ENCODE measurements at places on chromosomes 11 and 22.

DNA sequence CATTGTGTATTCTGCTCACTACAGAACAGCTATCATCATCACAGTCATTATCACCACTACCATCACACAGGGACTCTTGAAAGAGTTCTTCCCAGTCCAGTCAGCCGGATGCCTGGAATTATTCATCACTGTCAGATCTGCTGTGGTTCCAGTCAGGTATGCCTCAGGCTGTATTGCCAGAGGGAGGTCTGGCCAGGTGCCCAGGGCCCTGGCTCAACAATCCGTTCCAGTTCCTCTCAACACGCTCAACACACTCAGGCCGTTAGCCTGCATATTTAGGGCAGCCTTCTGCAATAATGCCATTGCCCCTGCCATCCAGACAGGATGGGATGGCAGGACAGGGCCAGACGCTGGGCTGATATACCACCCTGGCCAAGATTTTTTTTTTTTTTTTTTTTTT, 28.6 kb upstream of the RASL10A start:
- no peak for DNase-seq

- no peak for DNase-seq
These were observed 88.6 kb downstream of the SNX19 start for GRCh38 chr11:130827451-130828377.

DNA sequence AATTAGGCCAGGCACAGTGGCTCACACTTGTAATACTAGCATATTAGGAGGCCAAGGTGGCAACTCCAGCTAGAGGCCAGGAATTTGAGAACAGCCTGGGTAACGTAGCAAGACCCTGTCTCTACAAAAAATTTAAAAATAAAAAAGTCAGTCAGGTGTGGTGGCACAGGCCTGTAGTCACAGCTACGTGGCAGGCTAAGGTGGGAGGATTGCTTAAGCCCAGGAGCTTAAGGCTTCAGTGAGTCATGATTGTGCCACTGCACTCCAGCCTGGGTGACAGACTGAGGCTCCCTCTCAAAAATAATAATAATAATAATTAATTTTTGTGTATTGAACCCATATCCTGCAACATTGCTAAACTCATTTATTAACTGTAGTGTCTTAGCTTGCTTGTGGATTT, 15.3 kb upstream of the TRIM29 start:
- DNase-seq, result no peak

- no peak for DNase-seq
These were observed 990.5 kb downstream of the OPCML start for GRCh38 chr11:132541794-132542193.

- no peak for DNase-seq
These were observed 179.6 kb upstream of the PDGFD start for GRCh38 chr11:104343578-104343977.

DNA sequence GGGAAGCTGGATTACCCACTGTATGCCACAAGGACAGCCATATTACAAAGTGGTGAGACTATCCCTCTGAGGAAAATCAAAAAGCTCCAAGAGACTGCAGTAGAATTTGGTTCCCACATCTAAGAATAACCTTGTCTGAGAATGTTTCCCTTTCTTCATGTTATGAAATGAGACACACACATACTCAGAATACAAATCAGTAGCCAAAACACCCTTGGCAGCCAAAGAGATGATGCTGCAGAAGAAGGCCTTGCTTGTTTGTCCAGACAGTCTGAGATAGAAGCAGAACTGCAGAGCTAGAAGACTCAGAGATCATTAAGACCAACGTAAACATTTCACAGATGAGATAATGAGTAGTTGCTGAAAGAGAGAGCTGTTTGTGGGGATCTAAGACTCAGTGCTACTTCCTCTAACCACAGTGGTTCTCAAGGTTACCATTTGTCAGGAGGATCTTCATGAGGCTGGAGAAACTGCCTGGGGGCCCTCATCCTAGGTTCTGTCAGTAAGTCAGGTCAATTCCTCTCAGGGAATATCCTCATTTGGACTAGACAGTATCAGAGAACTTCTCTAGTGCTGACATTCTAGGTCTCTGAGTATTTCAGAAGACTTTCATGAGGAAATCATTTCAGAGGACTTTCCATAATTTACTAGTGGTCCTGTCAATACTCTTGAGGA, 38.9 kb downstream of the RELT start:
- DNase-seq, result no peak

- no peak for DNase-seq
These were observed 15.7 kb downstream of the MRGPRF start for GRCh38 chr11:68997124-68997994.

DNA sequence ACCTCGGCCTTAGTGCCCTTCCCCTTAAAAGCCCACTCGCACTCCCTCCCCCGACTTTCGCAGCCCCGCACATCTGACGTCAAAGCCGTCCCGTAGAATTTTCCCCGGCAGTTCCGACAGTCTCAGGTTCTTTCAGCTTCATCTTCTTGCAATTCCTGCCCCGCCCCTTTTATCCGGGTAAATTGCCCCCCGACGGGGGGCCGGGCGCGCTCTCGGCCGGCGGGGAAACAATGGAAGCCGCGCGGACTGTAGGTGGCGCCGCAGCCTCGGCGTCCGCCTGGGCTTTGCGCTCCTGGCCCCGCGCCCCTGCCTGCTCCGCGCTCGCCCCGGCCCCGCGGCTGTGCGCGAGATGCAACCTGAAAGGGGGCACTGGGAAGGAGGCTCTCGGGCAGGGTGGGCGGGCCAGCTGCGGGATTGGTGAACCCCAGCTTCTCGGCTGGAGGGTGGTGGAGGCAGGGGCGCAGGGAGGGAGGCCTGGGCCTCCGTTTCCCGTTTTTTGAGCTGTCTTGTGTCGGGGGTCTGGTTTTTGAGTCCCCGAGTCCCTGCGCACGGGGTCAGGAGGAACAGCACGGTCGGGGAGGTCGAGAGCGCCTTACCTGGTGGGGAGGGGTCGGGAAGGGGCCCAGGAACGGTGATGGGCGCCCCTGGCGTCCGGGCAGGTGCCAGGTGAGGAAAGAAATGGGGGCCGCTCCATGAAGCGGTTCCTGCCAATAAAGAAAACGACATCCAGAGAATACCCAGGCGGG, 859 bp upstream of the FGF19 start:
- DNase-seq, result no peak

GRCh38 chr11:75437966-75438659, 5.1 kb upstream of the KLHL35 start:
- DNase-seq, result no peak

DNA sequence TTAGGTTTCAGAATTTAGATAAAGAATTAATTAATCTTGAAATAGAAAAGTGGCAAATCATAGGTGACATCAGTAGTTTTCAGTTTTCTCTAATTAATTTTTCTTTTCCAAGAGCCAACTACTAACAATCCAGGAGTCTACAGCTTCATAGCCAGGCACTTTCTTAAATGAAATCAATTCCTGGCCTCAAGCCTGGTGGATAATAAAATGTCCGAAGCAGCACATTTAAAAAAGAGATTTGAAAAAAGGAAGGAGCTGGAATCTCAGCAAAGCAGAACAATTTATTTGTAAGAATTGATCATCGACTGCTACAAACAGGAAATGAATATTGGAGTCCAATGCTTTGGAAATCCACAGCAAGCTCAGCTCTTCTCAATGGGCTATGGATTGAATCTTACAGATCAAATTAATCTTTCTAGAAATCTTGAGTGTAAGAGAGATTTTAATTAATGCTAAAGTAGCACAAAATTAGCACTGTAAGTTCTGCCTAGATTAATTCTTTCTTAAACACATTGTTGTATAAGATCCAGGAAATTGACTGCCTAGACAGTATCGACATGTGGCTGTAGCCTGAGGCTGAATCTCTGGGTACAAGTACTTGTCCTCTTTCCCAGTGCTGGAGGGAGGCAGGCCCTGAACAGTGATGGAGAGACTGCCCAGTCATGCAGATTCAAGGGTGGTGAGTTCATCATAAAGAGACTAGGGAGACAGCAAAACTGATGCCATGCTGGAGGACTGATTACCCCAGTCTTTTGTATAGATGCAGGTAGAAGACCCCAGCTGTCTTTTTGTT, 167.8 kb upstream of the POU2AF2 start:
- DNase-seq, result no peak

DNA sequence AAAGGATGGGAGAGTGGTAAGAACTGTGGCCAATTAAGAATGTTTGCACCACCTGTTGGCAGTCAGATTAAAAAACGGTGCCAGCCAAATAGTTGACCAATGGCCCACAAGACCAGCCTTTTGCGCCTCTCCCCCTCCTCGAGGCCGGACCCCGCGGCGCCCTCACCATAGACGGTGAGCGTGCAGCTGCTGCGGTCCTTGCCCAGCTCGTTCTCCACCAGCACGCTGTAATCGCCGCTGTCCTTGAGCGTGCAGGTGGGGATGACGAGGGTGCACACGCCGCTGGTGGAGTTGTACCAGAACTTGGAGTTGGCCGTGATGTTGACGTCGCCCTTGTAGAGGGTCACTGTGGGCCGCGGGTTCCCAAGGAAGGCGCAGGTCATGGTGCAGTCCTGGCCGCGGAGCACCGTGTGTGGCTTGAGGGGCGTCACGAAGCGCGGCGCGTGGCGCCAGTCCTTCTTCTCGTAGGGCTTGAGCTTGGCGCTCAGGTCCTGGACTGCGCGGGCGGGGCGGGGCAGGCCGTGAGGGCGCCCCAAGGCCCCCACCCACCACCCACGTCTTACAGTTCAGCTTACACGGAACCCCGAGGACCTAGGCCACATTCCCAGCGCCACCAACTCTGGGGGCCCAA, 7.2 kb downstream of the TMEM86A start:
- DNase-seq, result no peak

DNA sequence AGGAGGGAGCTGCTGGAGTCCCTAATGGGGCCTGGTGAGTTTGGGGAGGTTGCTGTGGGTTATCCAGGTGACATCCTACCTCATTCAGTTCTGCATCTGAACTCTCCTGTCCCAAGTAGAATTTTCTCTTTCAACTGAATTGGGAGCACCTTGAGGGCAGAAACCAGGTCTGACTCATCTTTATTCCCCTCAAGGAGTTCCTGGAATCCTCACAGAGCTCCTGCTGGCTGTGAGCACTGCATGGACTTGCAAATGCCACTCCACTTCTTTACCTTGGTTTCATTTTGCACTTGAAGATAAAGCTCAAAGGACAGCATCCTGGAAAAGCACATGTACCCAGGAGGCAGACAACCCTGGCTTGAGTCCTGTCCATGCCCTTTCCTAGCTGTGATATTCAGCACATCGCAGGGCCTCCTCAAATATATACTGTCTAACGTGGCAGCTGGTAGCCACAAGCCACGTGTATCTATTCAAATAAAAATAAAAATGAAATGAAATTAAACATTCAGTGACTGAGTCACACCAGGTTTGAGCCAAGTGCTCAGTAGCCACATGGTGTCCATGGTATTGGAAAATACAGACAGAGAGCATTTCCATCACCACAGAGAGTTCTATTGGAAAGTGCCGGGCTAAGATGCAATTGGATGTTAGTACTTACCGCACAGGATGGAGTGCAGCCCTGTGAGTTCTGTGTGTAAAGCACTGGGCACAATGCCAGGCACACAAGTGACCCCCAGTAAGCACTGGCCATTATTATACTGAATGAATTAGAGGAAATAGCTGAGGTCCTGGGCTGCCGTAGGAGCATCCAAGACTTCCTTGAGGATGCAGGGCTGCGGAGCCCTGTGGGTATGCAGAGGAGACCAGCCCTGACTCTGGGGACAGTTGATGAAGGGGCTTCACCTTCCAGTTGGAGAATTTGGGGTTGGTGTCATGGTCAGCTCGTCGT, 149.0 kb downstream of the PKNOX2 start:
- no peak for DNase-seq

DNA sequence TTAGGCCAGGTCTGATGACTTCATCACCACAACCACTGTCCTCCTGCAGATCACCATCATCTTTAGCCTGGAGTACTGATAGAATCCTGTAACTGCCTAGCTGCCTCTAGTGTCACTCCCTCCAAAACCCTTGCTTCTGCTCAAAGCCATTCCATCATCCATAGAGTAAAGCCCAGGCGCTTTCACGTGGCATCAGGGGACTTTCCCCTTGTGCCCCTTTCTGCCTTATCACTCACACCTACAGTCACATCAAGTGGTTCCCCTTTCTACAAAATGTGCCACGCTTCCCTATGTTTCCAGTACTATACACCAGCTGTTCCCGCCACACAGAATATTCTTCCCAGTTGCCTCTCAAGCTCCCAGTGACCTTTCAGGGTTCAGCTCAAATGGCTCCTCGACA, 75.9 kb downstream of the MN1 start:
- no peak for DNase-seq

DNA sequence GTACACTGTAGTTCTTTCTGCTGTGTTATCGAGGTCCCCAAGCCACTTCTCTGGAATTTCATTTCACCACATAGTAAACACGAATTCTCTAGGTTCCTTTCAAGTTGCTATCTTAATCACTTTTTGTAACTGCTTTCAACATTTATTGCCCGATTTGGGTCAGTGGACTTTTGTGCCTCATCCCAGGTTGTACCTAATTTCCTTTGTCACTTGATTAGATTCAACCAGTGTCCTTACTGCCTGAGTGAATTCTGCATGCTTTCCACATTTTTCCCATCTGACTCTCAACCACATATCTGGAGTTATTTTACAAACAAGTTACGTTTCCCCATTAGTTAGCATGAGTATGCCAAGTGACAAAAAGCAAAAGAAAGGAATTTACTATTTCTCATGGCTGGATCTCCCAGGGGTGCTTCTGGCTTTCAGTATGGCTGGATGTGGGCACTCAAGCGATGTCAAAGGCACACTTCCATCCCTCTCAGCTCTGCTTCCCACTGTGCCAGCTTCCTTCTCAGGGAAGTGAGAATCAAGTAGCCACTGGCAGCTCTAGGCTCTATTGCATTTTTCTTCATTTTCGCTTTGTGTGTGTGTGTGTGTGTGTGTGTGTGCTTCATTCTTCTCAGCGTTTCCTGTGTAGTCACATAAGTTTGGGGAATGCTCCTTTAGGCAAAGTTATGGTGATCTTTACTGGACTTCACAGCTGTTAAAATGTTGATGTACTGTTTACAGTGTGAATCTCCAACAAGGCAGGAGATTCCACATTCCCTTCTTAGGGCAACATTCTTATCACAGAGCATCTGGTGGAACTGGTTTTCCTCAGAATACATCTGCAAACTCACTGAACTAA, 128.9 kb downstream of the DBX1 start:
- DNase-seq, result no peak

DNA sequence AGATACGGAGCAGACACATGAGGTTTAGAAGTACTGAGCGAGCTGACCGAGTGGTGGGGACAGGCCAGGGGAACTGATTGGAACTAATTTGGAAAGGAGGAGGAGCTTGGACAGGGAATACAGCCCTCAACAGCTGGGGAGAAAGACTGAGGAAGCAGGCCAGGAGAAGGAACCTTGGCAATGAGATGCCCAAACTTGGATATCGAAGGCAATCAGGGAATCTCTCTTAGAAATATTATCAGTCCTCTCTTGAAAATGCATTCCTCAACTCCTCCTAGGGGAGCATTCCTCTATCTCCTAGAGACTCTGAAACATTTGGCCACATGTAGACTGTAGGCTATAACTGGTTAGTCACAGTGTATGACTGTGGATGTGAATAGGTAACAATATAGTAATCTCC, 284.6 kb downstream of the GUCY1A2 start:
- DNase-seq, result no peak

DNA sequence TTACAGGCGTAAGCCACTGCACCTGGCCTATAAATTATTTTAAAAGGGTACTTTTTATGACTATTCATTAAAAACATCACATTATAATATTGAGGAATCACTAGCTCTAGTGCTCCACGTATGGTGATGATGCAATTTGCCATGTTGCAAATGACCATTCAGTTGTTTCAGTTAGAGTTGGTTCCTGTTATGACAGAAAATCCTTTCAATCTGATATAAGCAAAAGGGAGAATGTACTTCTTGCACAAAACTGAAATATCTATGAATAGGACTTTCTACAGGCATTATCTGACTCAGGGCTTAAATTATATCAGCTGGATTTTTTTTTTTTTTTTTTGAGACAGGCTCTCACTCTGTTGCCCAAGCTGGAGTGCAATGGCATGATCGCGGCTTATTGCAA, 45.6 kb upstream of the RRM1 start:
- DNase-seq, result no peak
